ENCODE measurements at places on chromosomes 13 and 19.

GRCh38 chr13:34046457-34046856, 228.5 kb downstream of the RFC3 start:
- no peak for DNase-seq

GRCh38 chr13:21932578-21932977, 261.7 kb downstream of the FGF9 start:
- no peak for DNase-seq

- no peak for DNase-seq
These were observed 126.8 kb downstream of the UQCRFS1 start for GRCh38 chr19:29086182-29086581.

DNA sequence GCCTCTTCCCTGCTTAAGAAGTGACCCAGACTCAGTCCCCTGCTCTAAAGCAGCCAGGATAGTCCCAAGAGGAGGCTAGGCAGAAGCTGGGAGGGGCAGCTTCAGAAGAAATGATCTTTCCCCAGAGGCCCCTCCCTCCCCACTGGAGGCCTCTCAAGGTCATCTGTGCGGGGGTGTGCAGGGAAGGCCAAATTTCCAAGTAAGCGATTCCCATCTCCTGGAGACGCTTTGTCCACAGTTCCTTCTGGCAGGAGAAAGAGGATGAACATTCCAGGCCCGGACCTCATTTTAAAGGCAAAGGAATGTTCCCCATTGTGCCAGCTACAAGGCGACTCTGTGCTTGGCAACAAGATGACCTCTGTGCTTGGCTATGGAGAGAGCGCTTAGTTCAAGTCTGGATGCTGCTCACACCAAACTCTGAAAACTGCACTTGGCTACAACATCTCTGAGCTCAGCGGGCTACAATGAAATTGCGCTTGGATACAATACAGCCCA, 23.5 kb downstream of the COL5A3 start:
- no peak for DNase-seq

GRCh38 chr13:51271528-51272085, 49.4 kb downstream of the FAM124A start:
- DNase-seq: no peak

DNA sequence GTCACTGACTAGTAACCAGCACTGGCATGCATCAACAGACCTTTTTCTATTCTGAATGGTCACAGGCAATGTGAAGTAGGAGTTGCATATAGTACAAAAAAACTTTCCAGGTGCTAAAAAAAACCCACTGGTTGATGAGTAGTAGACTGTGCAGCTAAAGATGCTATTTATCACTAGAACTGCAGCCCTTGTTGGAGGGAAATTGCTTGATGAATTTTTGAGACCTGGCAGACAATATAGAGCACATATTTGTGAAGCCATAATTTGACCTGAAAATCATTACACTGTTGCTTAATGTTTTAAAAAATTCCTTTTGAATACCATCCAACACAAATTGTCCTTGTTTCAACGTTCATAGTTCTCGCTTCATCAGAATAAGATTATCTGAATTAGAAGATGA, 441.0 kb downstream of the KLF12 start:
- DNase-seq: no peak

GRCh38 chr19:3058821-3059314, 3.4 kb downstream of the TLE5 start:
- DNase-seq: no peak

DNA sequence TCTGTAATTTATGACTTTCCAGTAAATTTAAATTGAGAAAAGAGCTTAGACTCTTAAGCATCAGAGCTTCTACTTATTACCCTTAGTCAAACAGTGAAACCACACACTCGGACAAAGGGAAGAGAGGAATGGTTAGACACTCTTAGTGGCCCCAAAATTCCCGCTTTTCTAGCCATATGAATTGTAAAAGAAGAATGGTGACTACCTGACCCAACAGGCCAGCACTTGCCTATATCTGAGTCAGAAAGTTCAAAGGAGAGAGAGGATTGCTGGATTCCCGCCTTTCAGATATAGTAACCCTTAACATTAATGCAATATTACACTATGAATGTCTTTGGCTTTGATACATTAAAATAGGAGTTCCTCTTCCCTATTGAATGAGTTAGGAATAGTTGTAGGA, 317.3 kb downstream of the PCDH17 start:
- no peak for DNase-seq

- no peak for DNase-seq
These were observed 256.5 kb downstream of the DCLK1 start for GRCh38 chr13:35874704-35875103.

- no peak for DNase-seq
These were observed 8.7 kb downstream of the GPI start for GRCh38 chr19:34373601-34374288.

DNA sequence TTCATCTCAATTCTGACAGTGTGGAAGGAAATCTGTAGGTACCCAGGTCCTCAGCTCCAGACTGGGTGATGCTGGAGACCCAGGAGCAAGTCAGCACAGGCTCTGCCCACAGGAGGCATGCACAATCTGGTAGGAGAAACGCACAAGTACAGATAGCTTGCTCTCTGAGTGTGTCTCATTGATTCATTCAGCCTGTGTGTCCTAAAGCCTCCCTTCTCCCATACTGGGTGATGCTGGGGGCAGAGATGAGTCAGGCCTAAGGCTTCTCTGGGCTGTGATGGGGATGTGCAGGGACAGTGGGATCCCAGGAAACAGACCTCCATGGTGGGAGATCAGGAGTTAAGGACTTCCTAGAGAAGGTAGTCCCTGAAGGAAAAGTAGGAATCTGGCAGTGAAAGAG, 6.8 kb downstream of the ZNF526 start:
- DNase-seq: no peak

GRCh38 chr19:32130332-32130731, 215.1 kb upstream of the ZNF507 start:
- no peak for DNase-seq

DNA sequence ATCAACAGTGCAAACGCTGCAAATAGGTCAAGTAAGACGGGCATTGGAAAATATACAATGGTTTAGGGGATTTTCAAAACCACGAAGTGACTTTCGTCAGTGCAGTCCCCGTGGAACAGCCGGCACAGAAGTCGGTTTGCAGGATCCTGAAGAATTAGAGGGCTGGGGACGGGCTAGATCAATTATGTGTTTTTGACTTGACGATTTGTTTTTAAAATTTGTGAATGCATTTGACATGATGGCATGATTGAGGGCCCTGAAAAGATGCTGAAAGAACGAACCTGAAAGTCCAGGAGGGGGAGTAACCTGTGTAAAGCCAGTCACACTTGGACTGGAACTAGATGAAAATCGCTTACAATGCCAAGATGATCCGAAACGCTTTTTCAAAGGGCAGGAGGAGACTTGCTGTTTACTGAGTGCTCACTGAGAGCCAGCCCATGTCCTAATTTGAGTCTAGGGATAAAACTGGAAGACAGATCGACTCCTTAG, 8.9 kb upstream of the DGKH start:
- DNase-seq: no peak

- DNase-seq: no peak
These were observed 3.4 kb downstream of the MBNL2 start for GRCh38 chr13:97225533-97225932.

- DNase-seq: no peak
These were observed 168.9 kb upstream of the TSC22D1 start for GRCh38 chr13:44744880-44745633.

DNA sequence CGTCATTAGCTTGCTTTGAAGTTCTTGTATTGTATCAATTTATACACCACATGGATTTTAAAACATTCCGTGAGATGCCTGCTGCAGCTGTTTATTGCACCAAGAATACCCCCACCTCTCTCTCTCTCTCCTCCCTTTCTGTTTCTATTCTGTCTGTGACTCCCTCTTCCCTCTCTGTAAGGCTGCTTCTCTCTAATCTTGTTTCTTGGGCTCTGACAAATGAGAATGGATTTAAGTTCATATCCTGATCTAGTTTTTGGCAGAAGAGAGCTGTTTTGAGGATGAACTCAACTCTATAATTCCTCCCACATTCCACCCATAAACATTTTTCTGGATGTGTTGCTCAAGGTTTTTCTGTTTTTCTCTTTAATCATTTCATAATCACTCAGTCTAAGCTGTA, 144.3 kb upstream of the FRY start:
- no peak for DNase-seq

GRCh38 chr13:27572234-27572901, 48.0 kb downstream of the LNX2 start:
- DNase-seq: no peak

DNA sequence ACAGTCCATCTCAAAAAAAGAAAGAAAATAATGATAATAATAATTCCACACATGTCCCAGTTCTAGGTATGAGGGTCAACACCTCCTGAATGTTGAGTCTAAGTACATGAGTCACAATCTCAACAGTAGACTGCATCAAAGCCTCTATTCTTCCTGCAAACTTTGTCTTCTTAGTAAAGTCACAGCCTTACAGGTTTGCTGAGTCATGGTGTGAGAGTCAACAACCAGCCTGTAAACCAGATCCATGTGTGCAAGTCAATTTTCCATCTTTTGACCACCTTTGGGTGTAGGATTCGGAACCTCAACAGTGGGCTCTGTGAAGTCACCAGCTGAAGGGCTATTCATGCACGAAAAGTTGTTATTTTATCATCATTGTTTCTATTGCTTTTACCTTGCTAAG, 25.7 kb upstream of the ZNF729 start:
- no peak for DNase-seq

DNA sequence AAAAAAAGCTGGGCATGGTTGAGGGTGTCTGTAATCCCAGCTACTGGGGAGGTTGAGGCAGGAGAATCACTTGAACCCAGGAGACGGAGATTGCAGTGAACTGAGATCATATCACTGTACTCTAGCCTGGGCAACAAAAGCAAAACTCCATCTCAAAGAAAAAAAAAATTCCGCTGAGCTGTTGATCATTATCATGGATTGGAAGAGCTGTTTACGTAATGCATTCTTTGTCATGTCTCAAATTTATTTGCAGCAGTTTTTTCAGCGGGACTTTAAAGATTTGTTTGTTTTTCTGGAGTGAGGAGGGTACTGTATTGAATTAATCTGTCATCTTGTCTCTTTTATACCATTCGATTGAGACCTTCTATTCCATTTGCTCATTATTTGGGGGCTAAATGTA, 4.3 kb downstream of the NLRP5 start:
- no peak for DNase-seq

DNA sequence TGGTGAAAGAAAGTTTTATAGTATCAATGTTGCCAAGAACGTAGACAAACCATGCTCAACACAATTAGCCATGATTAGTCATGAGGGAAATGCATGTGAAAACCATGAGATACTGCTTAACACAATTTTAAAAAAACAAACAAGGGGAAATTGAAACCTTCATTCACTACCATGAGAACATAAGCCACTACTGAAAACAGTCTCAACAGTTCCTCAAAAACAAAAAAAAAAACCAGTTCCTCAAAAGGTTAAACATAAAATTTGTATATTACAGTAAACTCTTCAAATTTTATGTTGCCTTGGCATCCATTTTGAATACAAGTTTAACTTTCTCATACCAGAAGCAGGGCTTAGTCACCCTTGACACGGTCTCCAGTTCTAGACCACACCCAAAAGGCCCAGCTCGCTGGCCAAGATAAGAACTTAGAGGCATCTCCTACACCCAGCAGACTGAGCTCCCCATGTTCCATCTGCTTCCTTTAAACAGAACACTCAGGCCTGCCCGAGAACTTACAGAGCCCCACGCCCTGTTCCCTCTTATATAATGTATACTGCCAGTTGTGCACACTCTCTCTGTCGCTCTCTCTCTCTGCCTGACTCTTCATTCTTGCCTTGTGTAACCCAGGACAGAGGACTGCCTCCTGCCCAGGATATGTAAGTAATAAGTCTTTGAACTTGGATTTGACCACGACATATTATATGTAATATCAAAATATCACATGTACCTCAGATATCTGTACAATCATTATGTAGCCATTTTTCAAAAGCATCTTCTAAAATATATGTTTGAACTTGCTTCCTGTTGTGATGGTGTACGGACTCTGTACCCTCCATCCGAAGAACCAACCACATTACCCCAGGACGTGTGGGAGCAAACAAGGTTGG, 67.4 kb downstream of the STK24 start:
- DNase-seq: no peak

DNA sequence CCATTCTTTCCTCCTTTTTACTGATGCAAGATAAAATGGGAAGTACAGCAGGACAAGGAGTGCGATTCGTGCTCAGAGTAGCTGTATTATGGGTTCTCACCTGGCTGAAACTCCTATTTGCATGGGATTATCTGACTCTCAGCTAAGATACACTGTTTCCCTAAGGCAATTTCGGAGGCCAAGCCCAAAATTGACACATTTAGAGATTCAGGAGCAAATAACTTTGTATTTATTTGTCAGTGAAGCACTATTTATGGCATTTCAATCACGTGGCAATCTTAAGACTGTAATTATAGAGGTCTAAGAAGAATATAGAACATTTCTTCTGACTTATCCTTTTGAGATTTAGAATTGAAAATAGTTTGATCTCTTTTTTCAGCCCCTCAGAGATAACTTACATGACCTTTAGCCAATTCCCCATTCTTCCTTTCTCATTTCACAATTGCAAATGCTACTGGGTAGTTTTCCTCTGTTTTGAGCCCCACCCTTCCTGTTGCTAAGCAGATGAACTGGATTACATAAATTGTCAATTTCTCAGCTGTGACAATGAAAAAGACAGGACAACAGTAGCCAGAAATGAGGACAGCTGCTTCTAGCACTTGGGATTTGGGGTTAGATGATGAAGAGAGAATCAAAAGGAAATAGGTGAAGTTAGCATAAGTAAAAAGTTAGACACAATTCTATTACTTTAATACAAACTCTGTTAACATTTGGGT, 122.7 kb upstream of the FRY start:
- no peak for DNase-seq

GRCh38 chr19:3497757-3498520, 2.5 kb downstream of the DOHH start:
- DNase-seq: no peak

GRCh38 chr13:40350283-40350992, 316.0 kb downstream of the FOXO1 start:
- DNase-seq: no peak

DNA sequence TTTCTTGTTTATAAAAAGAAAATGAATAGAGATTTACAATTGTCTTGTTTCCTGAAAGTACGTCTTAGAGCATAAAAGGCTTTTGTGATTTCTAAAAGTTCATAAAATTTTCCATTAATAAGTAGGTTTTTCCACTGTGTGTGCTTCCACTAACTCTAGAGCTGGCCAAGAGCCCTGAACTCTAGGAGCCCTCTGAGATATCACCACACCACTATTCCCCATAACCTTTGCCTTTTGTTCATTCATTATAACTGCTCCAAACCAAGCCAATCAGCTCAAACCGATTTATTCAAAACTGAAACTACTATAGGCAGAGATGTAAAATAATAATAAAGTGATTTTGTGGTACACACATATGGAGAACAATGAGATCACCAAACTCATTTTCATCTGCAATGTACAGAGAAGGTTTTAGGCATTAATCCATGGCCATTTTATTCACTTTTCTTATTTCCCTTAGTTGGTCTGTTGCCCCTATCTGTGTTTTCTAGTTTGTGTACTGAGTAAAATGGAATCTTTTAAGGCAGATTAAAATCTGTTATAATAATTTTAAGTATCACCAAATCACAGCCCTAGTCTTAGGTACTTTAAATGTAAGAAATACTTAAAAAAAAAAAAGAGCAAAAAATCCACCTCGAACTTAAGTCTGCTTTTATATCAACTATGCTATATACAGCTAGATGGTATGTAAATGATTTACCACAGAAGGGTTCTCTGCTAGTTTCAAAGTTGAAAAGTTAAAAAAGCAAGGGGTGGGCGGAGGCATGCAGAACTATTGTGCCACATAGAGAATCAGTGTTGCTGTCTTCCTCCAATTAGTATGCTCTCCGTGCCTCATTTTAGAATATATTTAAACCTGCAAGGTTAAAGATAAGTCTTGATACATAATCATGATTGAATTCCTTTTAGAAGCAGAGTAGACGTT, 311.3 kb downstream of the KLF12 start:
- no peak for DNase-seq

GRCh38 chr19:50928831-50929230, 17.6 kb upstream of the KLK4 start:
- DNase-seq: no peak
